ENCODE measurements at places on chromosomes 11 and 22. TPM values are rescaled to one million over a fixed set of nuclear protein-coding genes. Genes with fewer than 3 reads are reported as not detected.
A peak's percentile ranks its signal among the peaks of the same experiment; 100 is the strongest.

DNA sequence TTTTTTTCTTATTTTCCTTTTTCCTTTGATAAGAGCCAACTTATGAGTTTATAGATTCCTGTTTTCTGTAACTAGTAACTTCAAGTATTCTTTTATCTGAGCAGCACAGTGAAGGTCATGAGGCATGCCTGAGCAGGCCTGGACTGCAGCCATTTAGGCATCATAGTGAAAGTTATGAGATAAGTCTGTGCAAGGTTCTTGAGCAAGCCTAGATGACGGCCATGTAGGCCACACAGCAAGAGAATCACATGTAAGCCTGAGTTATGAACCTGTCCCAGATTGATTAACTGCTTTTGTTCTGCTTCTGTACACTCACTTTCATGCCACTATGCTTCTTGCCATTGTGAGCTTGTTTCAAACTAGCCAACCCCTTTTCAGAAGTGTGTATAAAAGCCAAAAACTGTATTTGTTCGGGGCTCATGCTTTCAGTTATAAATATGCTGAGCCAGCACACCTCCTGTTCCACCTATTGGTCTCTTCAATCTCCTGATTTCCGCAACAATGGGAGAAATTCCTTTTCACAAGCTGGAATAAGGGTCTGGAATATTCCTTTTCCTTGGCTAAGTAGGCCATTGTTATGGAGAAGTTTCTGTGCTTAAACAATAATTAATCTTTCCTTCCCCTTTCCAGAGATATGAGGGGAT, 745.7 kb downstream of the FAM181B start:
- no peak for DNase-seq

DNA sequence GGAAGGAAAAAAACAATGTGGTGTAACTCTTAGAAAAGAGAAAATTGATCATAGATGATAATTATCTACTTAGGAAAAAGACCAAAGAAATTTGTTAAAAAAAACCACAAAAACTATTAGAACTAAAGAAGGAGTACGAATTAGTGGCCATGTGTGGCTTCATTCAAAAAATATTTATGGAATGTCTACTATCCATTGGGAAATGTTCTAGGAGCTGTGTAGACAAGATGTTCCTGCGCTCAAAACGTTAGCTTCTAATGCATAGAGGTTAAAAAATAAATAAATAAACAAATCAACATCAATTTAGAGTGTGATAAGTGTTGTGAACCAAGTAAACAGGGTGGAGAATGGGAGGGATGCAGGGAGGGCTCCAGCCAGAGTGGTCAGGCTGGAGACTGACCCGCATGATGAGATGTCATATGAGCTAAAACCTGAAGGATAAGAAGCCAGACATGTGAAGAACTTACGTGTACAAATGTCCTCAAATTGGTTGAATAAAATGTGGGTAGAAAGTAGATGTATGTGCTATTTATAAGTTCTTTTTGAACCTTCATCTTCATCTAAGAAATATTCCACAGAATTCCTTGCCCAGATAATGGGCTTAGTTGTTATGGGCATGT, 4.3 kb upstream of the EXPH5 start:
- DNase-seq: no peak

GRCh38 chr11:111910676-111911562, 651 bp downstream of the CRYAB start:
- DNase-seq: peak; percentile 28

DNA sequence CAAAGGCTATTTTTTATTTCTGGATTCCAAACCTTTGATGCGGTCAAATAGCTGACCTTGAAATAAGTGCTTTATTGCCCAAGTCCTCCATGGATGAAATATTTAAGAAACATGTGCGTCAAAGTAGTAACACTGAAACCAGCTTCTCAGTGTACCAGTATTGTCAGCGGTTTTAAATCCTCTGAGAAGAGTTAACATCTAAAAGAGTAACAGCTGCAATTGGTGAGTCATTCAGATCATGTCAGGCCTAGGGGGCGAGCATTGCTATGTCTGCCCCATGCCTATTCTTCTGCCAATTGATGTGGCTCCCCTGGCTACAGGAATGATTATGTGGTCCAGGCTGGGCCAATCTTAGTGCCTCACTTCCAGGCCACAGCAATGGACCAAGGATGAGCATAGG, 263.3 kb upstream of the SORL1-AS1 start:
- no peak for DNase-seq

GRCh38 chr22:21622011-21622918, 7.6 kb downstream of the YDJC start:
- no peak for DNase-seq

GRCh38 chr11:117610045-117610444, 187.0 kb downstream of the DSCAML1 start:
- no peak for DNase-seq

- no peak for DNase-seq
These were observed 4.8 kb upstream of the FAM118A start for GRCh38 chr22:45304971-45305370.

- DNase-seq: no peak
These were observed 49.7 kb upstream of the BID start for GRCh38 chr22:17823964-17824363.

CCDC87 gene
- 0.41 TPM for total RNA-seq

NRXN2 gene
- 0.71 TPM for total RNA-seq

KREMEN1 gene
- 102 TPM for total RNA-seq
